Stimulated activated CD8-positive, alpha-beta memory T cell treated with anti-CD3 and anti-CD28 coated beads, Interleukin-2, amount 100 ng/mL, for 1 hour (primary cell): ENCODE measurements at places on chromosomes 6 and 20.

DNA sequence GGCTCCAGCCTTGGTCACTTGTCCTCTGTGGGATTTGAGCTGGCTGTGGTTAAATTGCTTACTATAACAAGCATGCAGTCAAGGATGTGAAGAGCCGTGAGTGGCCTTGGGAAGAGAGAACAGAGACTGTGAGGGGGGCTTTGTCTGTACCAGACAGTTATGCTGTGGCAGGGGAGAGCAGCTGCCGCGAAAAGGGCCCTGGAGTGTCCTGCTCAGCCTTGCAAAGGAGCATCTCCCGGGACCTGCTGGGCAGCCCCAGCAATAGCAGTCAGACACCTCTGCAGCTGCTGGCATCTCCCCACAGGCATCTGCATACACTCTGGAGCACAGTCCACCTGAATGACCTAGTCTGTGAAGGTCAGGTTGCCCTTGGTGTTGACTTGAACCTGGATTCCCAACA lies 6.3 kb downstream of the EBF4 start:
- no peak for DNase-seq

DNA sequence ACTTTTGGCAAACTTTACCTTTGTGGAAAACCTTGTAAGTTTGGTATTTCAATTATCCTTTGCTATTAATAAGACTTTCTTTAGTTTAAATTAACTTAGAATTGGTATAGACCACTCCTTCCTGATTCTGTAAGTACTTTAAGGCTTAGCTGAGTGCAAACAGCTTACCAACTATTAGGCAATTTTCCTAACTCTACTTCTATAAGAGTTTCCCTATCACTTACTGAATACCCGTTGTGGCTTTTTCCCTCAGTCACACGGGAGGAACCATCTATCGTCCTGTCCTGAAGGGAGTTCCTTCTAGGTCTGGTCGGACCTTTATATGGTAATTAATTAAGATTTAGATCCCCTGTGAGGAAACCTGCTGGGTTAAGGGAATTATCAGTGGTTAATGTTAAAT lies 9.6 kb downstream of the SLC35A1 start:
- DNase-seq = no peak

- DNase-seq = no peak
Observed at GRCh38 chr6:9197726-9198125, 762.4 kb upstream of the SLC35B3 start.

DNA sequence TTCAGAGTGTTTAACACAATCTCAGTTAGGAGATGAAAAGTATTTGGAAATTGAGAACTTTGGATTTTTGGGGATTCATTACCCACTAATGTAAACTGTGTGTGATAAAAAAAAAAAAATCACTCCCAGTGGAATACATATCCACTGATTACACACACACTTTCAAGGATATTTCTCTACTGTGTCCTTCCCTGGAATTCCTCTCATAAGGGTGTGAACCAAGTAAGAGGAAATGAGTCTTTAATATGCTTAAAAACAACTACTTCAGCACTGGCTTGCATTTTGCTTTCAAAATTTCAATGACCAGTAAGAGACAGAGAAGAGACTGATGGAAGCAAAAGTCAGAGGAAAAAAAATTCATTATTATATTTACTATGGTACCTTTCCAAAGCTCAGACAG lies 24.5 kb upstream of the MYCT1 start:
- no peak for DNase-seq

GRCh38 chr6:51535327-51535726 lies 552.1 kb downstream of the PKHD1 start:
- no peak for DNase-seq

- no peak for DNase-seq
Observed at GRCh38 chr20:34989670-34990069, 34.0 kb downstream of the MYH7B start.

DNA sequence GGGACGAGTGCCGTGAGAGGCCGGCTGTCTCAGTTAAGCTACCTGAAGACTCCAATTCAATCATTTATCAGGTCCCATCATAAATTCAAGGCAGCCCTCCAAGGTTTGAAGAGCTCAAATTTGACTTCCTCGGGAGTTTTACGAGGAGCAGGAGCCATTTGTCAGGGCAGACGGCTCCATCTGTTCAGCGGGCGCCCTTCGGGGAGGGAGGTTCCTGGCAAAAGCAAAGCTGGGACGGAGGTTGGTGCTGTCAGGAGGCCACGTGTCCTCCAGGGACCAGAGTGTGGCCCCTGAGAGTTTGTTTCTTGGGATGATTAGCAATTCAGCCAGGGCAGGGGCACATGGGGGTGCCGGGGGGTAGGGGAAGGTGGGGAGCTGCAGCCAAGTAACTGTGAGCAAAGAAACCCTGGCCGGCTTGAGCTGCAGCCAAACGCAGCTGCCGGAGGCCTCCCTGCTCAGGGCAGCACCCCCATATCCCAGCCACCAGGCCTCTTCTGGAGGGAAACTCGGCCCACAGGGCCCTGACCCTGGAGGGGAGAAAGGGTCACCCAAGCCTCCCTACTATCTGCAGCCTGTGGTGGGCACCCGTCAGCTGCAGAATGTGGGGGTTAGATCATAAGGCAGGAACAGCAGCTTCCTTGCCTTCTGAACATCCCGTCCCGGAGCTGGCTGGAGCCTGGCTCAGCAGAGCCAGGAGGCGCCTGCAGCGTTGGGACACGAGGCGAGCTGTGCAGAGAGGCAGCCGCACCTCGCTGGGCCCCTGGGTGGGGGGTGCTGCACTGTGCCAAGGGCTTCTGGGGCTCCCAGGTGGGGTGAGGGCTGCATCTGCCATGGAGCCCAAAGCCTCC lies 63.6 kb upstream of the GATA5 start:
- no peak for DNase-seq

DNA sequence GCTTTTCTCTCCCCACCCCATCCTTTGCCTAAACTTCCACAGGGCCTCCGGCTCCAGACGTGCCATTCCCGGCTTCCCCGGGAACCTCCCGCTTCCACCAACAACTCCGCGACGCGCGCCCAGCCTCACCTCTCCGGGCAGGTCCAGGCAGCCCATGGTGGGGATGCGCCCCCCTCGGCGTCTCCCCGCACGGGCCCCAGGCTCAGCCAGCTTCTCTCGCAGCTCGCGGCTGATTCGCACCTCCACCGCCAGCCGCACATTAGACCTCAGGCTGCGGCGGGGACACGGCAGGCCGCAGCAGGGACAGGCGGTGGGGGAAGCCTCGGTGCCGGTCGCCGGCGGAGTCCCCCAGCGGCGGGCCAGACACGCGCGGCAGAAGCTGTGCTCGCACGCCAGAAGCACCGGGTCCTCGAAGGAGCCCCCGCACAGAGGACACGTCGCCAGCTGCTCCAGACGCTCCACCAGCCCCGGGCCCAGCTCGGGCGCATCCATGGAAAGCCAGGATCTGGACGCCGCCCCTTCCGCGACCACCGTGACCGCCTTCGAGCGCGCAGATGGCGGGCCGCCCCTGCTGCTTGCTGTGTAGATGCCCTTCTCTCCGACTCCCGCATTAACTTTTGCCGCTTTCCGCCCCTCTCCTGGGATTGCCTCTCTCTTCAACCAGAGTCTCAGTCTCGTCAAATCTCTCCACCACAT lies at the start of gene RNF39:
Gene RNF39, minus strand, starts transcription at position 676 of the 696 bp plus-strand sequence. Its CDS starts 184 bp downstream, at position 492.
- DNase-seq = no peak

- no peak for DNase-seq
Observed at GRCh38 chr6:22852101-22852500, 282.7 kb downstream of the HDGFL1 start.

- no peak for DNase-seq
Observed at GRCh38 chr6:38703949-38704590, 1.1 kb upstream of the GLO1 start.

GRCh38 chr6:157088841-157089240 lies 234.5 kb downstream of the TMEM242 start:
- DNase-seq = no peak

DNA sequence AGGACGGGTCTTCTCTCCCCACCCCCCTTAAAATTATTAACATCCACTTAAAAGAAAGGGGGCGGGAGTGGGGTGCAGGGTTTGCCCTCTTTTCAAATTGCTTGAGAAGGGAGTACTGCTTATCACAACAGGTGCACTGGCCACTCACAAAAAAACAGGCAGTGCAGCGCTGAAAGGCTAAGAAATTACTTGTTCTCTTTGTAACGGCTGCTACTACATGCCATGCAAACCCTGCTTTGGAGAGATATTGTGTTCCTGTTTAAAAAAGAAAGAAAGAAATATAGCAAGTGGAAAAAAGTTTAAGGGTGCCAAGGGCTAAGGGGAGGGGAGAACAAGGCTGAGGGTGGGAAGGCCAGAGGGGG lies 312.7 kb upstream of the JARID2 start:
- no peak for DNase-seq

- DNase-seq = no peak
Observed at GRCh38 chr20:21523281-21523868, 9.5 kb upstream of the NKX2-2 start.

DNA sequence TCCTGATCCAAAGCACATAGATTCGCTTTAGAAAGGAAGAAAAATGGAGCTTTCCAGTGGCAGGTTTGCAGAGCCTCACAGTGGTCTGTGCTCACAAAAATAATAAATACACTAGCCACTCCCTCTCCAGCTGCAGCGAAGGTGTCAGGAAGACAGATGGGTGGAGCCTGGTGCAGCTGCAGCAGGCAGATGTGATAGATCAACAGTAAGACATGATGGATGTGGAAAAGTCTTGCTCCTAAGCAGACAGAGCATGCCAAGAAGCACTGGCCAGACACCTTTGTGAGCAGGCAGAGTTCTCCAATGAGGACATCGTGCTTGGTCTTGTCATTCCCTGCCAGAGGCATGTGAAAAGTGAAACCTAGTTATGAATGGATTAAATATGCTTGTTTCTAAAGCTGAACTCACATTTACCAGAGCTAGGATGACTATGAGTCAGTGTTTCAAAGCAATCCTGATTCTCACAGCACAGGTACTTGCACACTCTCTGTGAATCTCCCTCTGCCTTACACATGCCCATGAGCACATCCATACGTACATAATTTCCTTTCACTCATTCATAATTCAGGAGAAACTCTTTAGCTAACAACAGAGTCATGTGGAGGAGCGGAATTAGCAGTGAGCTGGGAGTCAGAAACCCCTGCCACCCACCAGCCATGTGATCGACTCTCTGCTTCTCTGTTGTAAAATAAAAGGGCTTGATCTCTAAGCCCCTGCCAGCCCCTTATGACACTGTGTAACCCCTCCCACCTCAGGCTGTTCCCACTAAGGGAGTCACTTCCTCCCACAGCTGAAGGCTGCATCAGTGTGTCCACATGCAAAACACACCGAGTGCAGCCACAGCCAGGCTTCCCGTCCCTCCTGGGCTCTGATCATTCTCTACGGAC lies 111.2 kb downstream of the SCML4 start:
- no peak for DNase-seq

- DNase-seq = no peak
Observed at GRCh38 chr20:25532015-25532751, 53.1 kb downstream of the NINL start.
